ENCODE measurements at places on chromosomes 6 and 20.

DNA sequence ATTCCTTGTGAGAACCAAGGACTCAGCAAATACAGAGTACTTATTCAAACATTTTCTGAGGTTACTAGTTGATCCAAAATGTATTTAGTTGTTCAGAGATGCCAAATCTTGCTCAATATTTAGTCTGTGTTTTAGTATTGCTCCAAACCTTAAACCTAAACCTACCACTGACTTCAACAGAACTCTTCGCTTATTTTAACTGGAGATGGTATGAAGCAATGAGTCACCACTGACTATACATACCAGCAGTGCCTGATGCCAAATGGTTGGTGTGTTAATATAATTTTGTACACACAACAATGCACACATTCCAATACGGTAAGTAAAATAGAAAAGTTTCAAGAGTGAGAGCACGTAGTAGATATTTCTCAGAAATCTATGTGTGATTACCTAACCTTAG lies 1.9 kb upstream of the SPTLC3 start:
- DNase-seq = no peak

DNA sequence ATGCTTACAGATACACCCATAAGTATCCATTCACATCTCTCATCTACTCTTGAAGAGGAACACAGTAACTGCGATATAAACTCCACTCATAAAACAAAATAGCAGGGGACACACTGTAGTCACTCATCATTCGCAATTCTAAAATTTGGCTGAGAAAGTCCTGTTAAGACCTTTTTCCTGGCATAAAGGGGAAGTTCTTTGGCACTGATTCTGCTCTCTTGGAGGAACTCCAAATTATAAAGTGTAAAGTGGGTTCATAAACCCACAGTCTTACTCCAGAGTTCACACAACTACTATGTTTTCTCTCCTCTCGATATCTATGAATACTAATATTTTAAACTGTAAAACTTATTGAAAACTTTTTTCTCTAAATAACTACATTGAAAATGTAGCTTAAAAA lies 80.6 kb downstream of the ADGB start:
- DNase-seq = no peak

GRCh38 chr6:7124636-7125035 lies 16.9 kb downstream of the RREB1 start:
- DNase-seq = no peak

- no peak for DNase-seq
Measured at GRCh38 chr20:38825901-38826625, 20.6 kb downstream of the PPP1R16B start.

DNA sequence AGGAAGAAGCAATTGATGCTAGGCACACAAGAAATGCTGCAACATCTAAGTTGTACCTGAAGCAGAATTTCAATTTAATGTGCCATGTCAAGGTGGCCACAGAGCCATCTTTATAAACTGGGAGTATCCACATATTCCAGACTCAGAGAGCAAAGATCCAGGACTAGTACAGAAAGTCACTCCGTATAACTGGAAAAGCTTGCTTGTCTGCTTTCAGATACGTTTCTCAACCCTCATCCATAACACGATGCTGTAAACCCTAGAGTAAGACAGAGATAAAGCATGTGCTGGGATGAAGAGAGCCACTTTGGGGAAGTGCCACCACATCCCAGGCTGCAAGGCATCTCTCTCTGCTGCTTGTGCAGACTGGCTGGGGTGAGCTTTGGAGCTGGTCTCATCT lies 134.7 kb downstream of the PACRG start:
- no peak for DNase-seq

DNA sequence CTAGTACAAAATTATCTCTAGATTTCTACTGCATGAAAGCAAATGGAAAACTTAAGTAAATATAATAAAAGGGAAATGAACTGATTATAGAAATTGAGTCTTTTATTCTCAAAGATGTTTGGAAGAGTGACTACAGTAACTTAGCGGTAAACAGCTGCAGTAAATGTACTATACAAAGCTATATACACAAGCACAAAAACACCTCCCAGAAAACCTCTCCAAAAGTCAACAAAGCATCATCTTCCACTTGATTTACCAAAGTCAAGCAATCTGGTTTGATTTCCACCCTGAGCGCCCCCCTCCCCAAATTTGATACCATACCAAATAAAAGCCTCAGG lies 142.1 kb upstream of the SHLD1 start:
- DNase-seq = no peak

DNA sequence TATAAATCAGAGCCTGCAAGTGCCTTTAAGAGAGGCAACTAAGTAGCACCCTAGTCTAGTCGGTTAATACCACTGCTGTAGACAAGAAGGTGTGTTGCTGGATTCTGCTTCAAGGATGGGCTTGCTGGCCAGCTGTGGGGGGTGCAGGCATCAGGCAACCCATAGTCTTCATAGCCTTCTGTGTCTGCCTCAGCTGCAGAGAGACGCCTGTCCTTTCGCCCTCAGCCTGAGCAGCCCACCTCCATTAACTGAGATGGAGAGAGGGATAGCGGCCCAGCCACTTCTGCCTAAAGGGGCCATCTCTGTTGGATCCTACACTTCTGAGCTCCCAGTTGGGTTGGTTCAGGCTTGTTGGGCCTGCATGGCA lies 123.7 kb upstream of the MLIP start:
- no peak for DNase-seq

DNA sequence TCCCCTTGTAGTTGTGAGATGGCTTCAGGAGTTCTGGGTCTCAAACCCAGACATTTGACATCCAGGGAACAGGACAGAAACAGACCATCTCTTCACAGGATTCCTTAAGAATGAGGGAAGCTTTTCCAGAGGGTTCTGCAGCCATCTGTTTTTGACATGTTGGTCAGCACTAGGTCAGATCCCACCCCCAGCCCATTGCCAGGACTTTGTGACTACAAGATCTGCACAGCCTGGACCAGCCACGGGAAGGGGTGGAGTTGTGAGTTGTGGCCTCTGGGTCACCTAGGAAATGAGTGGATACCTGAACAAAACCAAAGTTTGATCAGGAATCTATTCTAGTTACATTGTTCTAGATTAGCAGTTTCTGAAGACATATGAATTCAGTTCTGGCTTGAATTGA lies 39.2 kb upstream of the SSTR4 start:
- no peak for DNase-seq

- peak; percentile 66 for DNase-seq
Measured at GRCh38 chr6:112235956-112236355, 18.4 kb downstream of the LAMA4 start.

DNA sequence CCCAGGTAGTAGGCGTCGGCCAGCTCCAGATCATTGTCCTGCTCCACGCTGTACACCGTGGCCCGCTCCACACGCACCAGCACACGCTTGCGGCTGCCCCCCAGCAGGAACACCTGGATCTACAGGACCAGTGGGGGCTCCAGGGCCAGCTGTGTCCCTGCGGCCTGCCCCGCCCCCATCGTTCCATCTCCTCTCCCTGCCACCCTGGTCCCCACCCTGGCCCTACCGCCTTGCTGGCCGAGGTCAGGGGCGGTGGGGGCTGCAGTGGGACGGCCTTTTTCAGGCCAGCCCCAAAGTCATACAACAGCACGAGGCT lies 9.8 kb downstream of the ADRM1 start:
- DNase-seq = no peak

GRCh38 chr6:17179530-17180073 lies 77.8 kb downstream of the STMND1 start:
- no peak for DNase-seq

DNA sequence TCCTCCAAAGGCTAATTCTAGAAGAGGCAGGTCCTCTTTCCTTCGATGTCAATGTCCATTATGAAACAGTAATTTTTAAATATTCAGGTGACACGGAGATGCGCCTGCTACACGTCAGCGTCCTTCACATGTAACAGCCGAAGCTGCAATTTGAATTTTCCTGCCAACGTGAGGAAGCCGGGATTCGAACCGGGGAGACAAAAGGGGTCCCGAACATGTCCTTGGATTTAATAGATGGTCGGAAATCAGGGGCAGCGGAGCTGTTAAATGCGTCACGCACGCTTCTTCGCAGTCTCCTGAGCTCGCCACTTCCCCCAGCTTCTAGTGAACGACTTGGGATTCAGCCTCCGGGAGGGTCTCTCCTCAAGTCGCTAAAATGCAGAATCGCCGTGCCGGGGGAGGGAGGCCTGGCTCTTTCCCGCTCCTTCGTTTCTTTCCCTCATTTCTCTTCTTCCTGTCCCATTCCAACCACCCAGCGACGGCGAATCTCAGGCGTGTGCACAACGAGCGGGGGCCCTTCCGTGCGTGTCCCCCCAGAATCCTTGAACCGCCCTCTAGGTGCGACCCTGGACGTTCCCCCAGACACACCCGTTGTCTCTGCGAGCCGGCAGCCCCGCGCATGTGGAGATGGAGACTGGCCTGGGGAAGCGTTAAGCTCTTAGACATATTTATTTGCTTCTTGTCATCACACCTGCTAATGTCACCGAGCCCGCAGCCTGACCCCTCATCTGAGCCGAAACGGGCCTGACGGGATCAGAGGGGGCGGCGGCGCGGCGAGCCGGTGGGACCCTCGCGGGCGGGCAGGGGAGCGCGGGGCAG lies 1.3 kb upstream of the FOXC1 start:
- DNase-seq = no peak

- no peak for DNase-seq
Measured at GRCh38 chr6:77063494-77063893, 399.8 kb downstream of the HTR1B start.
